ENCODE measurements at places on chromosomes 12 and 14.

DNA sequence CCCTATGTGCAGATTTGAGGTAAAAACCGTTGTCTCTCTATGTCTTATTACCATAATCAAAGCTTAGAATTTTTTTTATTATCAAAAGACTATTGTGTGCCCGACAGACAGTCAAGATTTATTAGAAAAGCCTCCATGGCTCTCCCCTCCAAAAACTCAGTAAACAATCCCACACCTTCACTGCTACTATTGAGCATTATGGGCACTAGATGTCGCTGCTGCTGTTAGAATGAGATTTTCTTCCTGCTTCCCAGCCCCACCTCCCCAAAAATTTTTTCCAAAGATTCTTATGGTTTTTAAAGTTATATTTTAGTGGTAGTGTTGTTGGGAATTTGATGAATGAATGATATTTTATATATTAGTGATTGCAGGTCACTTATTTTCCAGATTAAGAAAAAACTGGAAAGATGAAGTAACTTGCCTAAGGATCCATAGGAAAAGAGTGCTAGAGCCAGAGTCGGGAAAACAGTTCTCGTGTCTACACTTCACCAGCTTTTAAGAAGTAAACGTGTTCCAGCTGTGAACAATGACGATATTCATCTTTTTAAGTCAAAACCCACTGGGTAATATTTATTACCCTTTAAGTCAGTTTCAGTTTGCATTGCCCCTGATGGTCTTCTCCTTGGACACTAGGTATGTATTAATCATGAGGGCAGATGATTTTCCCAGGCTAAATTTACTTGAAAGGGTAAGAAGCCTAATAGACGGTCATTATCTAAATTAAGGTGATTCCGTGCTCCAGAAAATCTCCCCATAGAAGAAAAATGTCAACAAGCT lies 12.2 kb upstream of the FOXG1 start:
- DNase-seq, result no peak

- no peak for DNase-seq
Observed at GRCh38 chr14:46550836-46551235, 100.7 kb downstream of the RPL10L start.

DNA sequence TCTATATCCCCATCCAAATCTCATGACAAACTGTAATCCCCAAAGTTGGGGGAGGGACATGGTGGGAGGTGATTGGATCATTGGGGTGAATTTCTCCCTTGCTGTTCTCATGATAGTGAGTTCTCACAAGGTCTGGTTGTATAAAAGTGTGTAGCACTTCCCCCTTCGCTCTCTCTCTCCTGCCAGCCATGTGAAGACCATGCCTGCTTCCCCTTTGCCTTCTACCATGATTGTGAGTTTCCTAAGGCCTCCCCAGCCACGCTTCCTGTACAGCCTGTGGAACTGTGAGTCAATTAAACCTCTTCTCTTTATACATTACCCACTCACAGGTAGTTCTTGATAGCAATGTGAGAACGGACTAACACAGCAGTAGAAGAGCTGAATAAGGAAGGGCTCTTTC lies 62.6 kb upstream of the VASH1 start:
- no peak for DNase-seq

DNA sequence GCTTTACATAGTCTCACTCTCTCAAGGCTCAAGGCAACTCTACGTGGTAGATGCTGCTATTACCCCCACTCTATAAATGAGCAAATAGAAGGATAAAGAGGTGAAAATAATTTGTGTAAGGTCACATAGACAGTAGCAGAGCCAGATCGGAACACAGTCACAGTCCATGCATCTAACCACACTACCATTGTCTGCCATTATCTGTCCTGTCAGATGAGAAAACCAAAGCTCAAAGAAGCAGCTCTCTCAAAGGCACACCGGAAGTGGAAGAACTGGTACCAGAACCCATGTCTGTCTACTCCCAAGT lies 134.4 kb upstream of the NUDT4 start:
- DNase-seq, result no peak

GRCh38 chr14:96602186-96602585 lies 100.0 kb downstream of the PAPOLA start:
- DNase-seq, result no peak

GRCh38 chr14:35556548-35556947 lies 22.6 kb downstream of the INSM2 start:
- DNase-seq, result no peak

- no peak for DNase-seq
Observed at GRCh38 chr12:84913129-84913515, 523 bp upstream of the SLC6A15 start.

DNA sequence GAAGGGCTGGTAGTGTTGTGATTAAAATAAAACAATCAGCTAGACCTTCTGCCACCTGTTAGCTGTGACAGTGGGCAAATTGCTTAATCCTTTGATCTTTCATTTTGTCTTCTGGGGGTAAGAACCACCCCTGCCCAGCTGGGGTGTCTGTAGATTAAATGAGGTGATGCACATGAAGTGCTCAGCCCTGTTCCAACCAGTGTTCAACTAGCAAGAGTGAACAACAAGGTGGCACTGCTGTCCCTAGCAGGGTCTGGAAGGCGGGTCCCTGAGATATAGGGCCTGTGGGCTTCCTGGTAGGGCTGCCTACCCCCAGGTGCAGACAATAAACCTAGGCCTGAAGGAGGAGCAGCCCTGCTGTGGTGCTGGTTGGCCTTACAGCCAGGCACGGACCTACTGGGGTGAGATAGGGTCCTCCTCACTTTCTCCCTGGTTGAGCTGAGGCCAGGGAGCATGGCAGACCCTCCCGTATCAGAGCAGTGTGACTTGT lies 60.6 kb downstream of the ARL6IP4 start:
- no peak for DNase-seq

DNA sequence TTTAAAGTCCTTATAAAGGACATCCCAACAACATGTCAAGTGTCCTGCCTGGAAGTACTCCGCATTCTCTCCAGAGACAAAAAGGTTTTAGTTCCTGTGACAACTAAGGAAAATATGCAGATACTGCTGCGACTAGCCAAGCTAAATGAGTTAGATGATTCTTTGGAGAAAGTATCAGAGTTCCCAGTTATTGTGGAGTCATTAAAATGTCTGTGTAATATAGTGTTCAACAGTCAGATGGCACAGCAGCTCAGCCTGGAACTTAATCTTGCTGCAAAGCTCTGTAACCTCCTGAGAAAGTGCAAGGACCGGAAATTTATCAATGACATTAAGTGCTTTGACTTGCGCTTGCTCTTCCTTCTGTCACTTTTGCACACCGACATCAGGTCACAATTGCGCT lies 40.2 kb downstream of the RIC8B start:
- DNase-seq, result no peak

GRCh38 chr12:67426067-67426466 lies 156.9 kb downstream of the CAND1 start:
- DNase-seq, result no peak

GRCh38 chr14:101215266-101215665 lies 311.7 kb upstream of the RTL1 start:
- no peak for DNase-seq

DNA sequence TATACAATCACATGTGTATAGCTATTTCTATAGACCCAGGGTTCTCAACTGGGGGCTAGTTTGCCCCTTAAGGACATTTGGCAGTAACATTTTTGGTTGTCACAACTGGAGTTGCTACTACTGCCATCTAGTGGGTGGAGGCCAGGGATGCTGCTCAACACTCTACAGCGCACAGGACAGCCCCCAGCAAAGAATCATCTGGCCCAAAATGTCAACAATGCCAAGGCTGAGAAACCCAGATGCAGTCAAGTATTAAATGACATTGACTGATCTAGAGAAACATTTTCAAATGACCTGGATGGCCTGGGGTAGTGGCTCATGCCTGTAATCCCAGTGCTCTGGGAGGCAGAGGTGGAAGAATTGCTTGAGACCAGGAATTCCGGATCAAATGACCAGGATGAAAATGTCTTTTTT lies 5.8 kb downstream of the WSB2 start:
- peak; percentile 78 for DNase-seq

DNA sequence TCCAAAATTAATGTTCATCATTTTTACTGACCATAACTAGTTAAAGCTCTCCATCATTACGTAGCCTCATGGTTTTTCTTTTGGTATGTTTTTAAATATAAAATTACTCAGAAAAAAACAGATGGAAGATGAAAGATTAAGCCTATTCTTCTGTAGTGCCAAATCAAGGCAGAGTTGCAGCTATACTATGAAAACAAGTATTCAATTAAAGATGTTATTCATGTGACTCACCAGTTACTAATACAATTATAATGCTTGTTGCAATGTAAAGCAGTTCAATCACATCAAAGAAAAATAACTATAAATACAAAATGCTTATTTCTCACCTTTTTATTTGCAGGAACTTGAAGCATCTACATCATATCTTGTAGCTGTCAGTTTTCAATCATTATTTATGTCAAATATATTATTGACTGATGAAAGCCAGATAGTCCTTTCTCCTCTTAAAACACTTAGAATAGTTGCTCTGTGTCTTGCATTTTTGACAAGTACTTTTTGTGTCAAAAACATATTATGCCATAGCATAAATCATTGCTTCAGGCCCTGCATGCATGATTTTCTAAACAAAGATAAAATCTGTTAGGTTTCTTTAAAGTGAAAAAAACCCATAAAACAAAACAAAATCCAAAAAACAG lies 36.0 kb upstream of the TRHDE start:
- DNase-seq, result no peak

- no peak for DNase-seq
Observed at GRCh38 chr12:87836190-87836589, 193.0 kb downstream of the C12orf50 start.

- no peak for DNase-seq
Observed at GRCh38 chr14:58281969-58282368, 16.4 kb upstream of the ARID4A start.

- no peak for DNase-seq
Observed at GRCh38 chr14:69715725-69716477, 51.0 kb upstream of the SRSF5 start.

DNA sequence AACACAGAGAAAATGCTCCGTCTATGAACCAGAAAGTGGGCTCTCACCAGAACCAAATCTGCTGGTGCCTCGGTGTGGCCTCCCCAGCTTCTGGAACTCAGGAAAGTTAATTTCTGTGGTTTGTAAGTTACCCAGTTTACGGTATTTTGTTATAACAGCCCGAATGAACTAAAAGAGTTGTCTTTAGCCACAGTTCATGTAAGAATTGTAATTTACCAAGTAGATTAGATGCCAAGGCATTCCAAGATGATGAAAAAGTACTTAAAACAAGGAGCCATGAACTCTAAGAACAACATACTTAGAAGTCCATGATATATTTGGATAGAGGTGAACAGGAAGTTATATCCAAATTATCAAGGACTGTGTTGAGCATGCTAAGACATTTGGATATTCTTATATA lies 259.9 kb upstream of the GARIN6 start:
- no peak for DNase-seq

GRCh38 chr14:77547512-77548180 lies 49.0 kb upstream of the ISM2 start:
- no peak for DNase-seq

- no peak for DNase-seq
Observed at GRCh38 chr12:69508621-69509020, 38.4 kb downstream of the FRS2 start.

- DNase-seq, result peak; percentile 64
Observed at GRCh38 chr12:123150275-123150743, 581 bp downstream of the PITPNM2 start.

- DNase-seq, result no peak
Observed at GRCh38 chr12:47900131-47901062, 4.4 kb downstream of the VDR start.

DNA sequence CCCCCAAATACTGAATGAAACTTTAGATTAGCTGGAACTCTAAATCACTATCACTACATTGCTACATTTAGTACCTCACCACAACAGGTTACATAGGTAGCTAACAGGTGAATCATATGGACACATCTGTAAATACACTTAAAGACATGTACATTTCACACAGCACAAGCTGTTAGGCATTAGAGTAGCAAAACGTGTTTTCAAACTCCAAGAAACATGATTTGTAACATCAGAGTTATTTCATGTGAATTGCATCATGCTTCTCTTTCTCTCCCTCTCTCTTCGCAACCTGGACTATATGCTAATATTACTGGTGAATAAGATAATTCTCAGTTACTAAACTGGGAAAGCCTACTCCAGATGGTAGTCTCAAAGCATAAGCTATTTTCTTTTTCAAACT lies 4.3 kb downstream of the SEL1L start:
- DNase-seq, result no peak

DNA sequence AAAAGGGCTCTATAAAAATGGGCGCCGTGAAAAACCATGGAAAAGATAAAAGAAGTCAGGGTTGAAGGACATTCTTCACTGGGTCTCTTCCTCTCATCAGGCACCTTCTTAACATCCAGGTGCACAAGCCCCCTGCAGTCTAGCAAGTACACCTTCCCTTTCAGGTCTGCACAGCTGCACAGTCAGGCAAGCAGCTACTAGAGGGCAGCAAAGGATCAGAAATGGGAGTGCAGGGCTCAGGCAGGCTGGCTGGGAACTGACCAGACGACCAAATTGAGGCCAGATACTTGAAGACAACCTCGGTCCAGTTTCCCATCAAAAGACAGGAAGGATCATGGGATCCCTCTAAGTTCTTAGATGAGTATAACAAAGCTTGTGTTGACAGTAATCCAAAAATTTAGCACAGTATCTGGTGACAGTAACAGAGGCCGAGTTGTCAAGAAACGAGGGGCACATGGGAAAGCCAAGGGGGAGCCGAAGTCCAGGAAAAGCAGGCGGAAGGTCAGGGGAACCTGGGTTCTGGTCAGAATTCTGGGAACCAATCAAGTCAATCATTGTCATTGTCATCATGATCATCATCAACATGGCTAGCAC lies 10.1 kb upstream of the GRIP1 start:
- DNase-seq, result no peak

GRCh38 chr14:68245146-68246073 lies 425.8 kb downstream of the RAD51B start:
- DNase-seq, result no peak

DNA sequence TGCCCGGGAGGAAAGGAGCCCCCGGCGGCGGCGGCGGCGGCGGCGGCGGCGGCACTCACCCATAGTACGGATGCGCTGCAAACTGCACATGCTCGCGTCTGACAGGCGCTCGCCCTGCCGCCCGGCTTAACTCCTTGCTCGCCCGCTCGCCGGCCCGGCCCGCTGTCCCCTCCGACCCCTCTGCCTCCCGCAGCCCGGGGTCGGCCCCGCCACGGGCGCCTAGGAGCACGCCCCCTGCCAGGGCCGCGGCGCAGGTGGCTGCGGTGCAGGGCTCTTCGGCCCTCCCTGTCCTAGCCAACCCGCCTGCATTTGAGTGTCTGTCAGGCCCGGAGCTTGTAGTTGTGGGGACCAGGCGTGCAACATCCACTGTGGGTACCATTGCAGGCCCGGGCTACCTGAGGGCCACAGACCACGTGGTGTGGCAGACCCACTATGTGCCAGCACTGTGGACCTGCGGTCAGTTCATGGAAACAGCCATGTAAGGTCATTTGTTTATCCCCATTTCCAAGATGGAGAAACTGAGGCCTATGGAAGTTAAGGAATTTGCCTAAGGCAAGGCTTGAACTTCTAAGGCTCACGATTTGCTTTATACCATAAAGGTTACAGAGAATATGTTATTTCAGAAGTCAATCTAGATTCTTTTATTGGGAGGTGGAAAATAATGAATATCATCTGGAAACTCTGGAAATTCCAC lies 17.6 kb upstream of the PLEKHH1 start:
- peak; percentile 73 for DNase-seq

All from activated T-cell treated with anti-CD3 and anti-CD28 coated beads, Interleukin-2, amount 50 U/mL, for 24 hours (primary cell).